ENCODE measurements at places on chromosomes 2 and 18.

GRCh38 chr18:64118406-64118805, 30.5 kb downstream of the LINC00305 start:
- DNase-seq: no peak

- DNase-seq: peak; percentile 40
Measured at GRCh38 chr2:213232649-213233437, 51.4 kb upstream of the SPAG16 start.

DNA sequence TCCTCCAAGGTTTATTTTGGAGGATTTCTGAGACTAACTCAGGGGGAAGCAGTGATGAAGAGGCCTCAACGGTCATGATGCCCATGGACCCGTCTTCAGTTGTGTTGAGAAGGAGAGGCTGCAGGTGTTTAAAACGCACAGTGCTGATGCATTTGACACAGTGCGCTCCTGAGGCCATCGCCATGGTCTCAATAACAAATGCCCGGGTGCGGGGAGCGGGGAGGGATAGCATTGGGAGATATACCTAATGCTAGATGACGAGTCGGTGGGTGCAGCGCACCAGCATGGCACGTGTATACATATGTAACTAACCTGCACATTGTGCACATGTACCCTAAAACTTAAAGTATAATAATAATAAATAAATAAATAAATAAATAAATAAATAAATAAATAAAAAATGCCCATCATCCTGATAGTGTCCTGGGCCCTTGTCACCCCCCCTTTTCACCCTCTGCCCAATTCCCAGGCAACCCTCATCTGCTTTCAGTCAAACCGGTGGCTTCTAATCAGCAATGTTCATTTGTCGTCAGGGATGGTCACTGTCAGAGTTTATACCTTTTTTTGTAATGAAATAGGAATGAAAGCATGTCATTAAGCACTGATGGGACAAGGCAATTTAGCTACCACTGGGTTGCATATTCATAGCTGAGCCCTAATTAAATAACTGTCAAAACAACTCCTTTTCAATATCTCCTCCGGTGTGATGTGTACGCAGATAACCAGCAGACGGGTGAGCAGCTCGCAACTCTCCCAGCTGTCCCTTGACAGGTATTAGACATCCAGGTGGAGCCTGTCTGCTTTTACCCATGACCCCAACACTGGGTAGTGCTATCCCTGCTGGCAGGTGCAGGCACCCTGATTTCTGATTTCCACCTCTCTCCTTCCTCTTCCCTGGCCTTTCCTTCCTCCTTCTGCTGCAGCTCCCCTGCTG, 95.9 kb downstream of the KCNF1 start:
- no peak for DNase-seq

- no peak for DNase-seq
Measured at GRCh38 chr2:23200787-23201114, 184.2 kb upstream of the KLHL29 start.

DNA sequence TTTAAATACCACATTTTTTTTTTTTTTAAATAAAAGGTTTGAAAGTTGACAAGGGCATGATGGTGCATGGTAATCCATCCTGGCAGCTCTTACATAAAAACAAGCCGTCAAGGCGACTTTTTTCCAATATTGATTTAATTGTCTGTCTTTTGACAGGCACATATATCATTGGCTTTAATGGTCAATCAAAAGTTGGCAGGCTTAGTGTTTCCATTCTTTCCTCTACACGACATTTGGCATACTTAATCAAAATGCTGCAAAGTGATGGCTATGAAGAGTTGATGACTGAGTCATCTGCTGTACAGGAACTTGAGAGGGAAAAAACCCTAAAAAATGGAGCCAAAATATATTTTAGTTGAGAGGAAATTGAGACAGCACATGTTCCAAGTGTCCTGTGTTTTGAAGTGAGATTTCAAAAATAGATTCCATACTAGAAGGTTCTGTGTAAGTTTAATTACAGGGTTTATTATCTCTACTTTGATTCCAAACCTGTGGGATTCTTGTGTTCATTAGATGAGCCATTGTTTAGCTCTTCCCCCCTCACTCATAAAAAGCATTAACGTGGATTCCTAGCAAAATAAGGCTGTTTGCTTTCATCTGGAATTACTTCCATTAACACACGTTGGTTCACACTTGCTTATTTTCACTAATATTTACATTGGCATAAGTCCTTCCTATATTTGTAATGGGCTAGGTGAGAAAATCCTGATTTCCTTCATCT, 3.2 kb downstream of the TSHZ1 start:
- DNase-seq: no peak
